ENCODE measurements at places on chromosomes 5 and 9.
A peak's percentile ranks its signal among the peaks of the same experiment; 100 is the strongest.

GRCh38 chr5:139482050-139482889 is at the start of gene STING1:
STING1 (minus strand) TSS chr5:139482758; CDS start chr5:139481704, 1,054 bp downstream.
- ATAC-seq: peak; percentile 25

DNA sequence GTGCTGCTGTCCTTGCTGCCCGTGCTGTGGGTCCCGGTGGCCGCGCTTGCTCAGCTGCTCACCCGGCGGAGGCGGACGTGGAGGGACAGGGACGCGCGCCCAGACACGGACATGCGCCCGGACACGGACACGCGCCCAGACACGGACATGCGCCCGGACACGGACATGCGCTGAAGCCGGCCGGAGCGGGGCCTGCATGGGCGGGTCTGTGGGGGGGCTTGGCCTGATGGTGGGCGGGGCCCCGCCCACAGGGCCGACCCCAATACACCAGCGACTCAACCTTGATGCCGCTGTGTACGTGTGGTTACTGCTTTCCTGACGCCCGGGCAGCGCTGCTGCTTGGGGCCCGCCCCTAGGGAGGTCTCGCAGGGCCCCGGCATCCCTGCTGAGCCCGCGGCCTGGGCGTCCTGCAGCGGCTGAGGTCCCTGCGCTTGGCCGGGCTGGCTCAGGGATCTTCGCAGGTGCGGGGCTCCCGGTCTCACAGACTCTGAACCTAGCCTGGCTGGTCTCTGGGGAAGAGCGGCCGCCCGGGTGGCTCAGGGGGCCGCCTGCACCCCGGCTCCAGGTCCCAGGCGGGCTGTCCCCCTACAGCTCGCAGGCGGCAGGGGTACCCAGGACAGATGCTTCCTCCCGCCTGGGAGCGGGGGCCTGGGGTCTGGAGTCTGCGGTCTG is 20.9 kb downstream of the SLC6A18 start:
- ATAC-seq: no peak

- no peak for ATAC-seq
Observed at GRCh38 chr5:178389026-178389729, 156.6 kb upstream of the PHYKPL start.

GRCh38 chr9:114119242-114120191 is 20.4 kb upstream of the KIF12 start:
- no peak for ATAC-seq

DNA sequence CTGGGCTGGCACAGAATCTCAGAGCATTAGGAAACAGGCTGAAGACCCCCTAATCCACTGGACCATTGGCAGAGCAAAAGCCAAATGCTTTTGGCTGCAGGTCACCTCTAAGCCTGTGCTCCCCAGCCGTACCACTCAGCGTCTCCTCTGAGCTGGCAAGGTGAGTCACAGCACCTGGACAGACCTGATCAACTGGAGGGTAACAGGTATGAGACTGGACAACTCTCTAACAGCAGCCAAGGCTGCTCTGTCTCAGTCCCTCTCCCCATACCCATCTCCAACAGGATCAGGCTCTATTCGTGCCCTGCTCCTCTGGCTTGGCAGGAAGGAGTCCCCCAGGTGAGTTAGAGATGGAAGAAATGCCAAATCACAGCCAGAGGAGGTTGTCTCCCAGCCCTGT is 4.7 kb downstream of the GOLGA2 start:
- ATAC-seq: no peak

DNA sequence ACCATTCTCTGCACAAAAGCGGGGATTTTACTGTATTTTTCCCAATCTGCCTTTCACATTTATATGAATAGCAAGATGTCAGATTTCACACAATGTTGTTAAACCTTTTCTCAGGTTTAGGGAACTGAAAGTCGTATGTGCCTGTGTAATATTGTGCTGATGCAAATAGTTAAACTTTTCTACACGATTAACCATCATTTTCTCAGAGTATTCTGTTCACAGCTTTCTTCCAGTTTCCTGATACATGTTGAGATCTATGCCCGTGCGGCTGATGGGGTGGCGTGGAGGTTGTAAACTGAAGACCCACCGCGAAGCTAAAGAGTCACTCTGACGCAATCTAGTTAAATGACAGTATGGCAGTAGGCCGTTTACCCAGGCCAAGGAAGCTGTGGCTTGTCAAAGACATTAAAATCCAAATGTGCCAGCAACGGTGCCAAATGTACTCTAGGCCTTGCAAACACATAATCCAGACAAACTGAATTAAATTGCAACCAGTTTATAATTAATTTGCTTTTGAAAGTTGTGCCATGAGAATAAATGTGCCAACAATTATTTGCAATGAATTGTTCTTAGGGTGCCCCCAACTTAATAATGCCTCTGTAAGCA is 145.7 kb downstream of the EBF1 start:
- ATAC-seq: peak; percentile 87

DNA sequence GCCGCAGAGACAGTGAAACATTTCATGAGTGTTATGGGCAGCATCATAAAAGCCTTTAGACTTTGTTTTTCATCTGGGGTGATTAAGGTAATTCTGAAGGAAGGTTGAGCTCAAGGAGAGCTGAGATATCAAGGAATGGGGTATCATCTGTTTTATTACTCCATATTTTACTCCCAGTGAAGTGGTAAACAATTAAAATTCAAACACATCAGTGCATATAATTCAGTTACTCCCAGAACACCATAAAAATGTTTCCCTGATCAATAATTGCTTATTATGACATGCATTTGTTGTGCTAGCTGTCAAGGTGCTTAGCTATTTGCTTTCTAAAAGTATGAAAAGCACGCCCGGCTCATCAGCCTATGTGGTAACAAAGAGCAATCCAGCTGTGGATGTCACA is 81.7 kb downstream of the DOCK8 start:
- ATAC-seq: no peak

DNA sequence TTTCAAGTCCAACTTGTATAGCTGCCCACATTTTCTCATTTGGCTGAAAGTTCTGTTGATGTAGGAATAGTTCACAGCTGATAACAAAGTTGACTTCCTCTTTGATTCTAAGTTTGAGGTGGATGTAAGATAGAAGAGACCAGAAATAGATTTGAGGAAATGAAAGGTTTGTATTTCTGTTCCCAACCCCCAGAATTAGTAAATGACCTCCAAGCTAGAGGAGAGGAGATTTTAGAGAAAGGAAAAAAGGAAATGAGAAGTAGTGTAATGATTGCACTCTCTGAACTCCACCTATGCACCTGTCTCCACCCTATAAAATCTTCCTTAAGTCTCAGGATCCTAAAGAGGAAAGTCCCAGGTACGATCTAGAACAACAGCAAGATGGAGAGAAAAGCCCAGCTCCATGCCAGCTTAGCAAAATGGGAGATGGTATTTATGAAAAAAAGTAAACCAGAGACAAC is 130.4 kb upstream of the POC5 start:
- peak; percentile 94 for ATAC-seq

DNA sequence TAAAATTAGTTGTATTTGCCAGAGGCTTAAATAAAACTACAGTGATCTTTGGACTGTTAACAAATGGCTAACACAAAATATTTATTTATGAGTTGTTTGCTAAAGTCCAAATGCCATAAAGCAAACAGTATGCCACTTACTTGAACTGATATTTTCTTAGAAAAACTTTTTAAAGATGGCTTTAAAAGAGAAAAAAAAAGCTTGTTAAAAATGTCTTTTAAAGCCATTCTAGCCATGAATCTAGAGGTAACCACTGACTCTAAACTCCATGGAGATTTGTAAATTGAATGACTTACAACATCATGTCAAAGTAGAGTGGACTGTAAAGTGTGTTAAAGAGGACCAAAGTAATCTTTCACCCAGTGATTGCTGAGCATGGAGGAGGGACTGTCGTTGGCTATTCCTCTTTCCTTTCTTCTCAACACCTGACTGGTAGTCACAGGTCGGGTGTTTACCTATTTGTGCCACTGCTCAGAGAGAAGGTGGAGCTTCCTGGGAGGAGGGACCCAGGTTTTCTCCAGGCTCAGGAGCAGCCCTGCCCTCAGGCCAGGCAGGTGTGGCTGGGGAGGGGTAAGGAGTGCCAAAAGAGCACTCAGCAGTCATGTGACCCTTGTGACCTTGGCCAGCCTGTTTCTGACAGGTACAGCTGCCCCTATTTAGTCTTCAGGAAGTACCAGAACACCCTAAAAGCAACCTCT is 69.1 kb upstream of the TJP2 start:
- ATAC-seq: no peak
